ENCODE measurements at places on chromosomes 5 and 9.

DNA sequence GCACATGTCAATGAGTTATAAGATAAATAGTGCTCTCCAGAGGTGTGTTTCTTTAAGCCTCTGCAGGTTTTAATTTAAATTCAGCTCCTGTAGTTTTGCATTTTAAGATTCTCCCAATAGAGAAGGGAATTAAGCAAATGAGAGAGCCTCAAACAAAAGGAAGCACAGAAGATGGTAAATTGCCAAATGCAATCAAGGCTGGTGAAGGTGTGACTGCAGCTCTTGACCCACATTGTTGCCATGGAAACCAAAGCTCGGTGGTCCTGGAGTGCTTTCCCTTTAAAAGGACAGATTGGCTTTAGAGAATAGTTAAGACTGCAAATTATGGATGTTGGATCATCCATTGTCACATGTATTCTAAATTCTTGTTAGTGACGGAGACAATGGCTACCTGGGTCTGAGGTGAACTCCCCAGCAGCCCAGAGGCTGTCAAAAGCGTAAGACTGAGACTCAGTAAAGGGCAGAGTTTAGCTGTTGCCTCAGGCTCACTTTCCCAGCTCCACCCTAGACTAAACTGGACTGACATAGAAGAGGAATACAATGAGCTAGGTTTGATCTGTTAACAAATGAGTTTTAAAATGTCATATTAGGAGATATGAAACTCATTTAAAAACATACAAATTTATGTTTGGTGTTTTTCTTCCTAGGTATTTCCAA is 12.3 kb downstream of the GAPT start:
- DNase-seq: no peak

- no peak for DNase-seq
These were observed 1.6 kb upstream of the LMAN2 start for GRCh38 chr5:177353093-177353492.

DNA sequence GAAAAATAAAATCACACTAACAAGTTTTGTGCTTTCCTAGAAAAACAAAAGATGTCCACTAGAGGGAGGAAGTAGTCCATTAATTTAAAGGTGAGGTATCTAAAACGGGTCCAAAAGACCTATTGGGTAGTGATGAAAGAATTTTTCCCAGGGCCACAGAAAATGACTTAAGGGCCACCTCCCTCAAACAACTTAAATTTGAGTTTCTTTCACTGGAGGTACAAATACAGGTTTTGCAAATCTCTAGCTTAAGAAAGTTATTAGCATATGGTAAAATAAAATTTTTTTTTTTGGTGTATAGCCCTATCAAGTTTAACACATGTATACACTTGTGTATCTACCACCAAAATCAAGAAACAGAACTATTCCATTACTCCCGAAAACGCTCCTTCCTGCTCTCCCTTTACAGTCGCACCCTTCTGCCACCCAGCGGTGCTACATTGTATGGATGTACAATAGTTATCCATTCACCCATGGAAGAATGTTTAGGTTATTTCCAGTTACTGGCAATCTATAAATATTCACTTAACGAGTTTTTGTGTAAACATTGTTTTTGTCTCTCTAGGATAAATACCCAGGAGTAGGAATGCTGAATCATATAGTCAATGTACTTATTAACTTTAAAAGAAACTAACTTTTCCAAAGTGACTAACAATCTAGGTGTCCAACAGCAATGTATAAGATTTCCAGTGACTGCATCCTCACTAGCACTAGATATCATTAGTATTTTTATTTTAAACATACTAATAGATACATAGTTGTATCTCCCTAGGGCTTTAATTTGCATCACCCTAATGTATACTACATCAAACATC is 21.9 kb downstream of the DEPDC1B start:
- DNase-seq: peak; percentile 53

DNA sequence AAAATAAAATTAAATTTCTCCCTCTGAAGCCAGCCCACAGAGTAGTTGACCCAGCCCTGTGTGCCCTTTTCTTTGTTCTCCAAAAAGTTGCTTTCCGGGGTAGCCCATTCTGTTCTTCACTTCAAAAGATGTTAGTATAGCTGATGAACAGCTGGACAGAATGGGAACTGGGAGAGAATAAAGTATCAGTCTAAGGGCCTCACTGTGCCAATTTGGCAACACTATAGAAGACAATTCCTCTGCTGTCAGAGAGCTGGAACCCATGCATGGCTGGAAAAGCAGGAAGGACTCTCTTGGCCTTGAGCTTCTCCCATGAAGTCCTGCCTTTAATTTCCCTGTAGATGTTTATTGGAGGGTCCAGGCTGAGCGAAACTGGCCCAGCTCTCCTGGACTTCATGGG is 11.0 kb upstream of the TNFSF8 start:
- no peak for DNase-seq

DNA sequence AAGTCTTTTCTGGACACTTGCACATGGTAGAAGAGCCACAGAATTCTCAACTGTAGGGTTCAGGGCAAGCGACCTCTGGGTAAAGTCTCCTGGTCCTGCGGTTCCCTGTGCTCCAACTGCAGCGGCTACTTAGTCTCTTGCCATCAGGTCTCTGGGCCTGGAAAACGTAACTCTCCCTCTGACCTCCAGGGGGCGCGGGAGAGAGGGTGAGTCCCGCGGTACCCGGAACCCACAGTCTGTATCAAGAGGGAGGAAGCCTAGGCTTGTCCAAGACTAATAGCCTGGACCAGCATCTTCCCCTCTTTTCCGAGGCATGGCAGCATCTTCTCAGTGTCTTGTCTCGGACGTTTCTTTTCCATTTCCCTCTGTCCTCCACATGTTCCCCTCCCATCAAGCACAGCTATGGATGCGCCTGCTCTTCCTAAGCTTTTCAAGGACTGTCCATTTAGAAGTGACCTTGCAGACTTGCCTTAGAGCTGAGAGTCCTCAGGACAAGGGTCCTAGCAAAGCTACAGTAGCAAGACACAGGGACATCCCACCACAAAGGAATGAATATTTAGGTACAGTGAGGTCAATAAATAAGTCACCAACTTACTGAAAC is 59.3 kb downstream of the FSTL4 start:
- DNase-seq: peak; percentile 67

DNA sequence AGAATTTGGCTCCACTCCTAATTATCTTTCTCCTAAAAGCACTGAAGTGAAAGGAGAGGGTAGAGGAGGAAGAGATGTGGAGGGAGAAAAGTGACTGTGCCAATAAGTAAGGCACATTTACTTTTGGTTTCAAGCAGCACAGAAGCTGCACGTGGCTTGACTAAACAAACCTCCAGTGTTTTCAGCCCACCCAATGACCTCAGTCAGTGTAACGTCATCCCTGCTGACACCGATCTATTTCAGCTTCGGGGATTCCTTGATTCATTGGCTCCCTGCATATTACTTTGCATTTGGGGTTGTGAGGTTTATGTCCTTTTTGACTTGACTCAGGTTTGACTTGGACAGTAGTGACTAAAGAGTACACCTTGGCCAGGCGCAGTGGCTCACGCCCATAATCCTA is 35.6 kb upstream of the NIM1K start:
- no peak for DNase-seq

DNA sequence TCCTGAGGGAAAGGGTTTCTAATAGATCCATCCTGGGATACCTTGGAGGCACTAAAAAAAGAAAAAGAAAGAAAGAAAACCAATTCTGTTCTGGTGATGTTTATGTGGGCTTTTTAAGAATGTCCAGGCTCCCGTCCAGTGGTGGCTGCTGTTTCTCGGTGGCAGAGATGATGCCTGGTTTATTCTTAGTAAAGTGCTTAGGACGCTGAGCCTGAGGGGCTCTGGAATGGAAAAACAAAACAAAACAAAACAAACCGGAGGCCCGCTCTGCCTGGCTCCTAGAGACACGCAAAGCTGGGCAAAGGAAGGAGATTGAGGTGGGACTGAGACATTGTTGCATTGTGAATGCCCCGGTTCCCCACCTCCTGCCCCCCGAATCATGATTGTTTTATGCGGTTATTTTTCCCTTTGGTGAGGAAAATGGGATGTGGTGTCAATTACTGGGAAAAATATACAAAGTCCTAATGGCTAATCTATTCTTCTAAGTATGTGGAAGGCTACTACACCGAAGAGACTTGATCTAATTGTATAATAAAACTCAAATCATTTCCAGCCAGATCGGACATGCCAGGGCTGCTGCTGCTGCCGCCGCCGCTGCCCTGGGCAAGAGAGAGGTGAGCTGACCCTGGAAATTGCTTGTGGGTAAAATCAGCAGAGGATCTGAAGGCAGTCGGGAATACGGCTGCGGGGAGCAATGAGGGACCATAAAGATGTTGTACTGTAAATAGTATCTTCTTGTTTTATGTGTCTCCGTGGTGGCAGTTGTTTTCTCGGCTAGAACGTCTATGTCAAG is 644.9 kb downstream of the CCDC171 start:
- no peak for DNase-seq

DNA sequence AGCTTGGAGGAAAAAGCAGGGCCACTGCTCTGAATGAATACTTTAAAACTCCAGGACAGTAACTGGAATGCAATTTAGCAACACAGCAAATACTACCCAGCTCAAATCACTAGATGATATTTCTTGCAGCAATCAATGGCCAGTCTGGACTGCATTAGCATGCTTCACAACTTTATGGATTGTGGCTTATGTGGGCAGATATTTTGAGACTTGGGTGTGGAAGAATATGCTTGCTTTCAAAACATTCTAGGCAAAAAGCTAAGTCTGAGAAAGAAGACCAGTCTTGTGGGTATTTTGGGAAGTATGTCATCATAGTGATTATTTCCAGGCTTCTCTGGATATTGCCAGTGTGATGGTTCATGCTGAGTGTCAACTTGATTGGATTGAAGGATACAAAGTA is 3.1 kb downstream of the RANBP3L start:
- DNase-seq: no peak

GRCh38 chr9:116149844-116150243 is 3.7 kb upstream of the PAPPA start:
- no peak for DNase-seq

- no peak for DNase-seq
These were observed 91.9 kb upstream of the STC2 start for GRCh38 chr5:173420108-173420507.

GRCh38 chr9:35026671-35027070 is 37.1 kb downstream of the DNAJB5 start:
- DNase-seq: no peak

- no peak for DNase-seq
These were observed 642 bp downstream of the CSF2 start for GRCh38 chr5:132074091-132074771.

DNA sequence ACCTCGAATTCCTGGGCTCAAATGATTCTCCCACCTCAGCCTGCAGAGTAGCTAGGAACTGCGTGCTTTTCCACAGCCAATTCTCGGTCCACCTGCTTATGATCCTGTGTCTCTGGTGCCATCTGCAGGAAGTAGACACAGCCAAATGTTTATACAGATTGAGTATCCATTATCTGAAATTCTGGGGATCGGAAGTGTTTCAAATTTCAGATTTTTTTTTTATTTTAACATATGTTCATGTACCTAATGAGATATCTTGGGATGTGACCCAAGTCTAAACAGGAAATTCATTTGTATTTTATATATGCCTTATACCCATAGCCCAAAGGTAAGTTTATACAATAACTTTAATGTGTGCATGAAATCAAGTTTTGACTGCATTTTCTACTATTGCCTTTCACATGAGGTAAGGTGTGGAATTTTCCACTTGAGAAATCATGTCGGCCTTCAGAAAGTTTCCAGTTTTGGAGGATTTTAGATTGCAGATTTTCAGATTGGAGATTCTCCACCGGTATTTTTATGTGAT is 89.5 kb downstream of the ESM1 start:
- no peak for DNase-seq

- no peak for DNase-seq
These were observed 32.9 kb upstream of the JADE2 start for GRCh38 chr5:134492568-134492967.

All from natural killer cell (primary cell).